ENCODE measurements at places on chromosomes 6 and 20.

DNA sequence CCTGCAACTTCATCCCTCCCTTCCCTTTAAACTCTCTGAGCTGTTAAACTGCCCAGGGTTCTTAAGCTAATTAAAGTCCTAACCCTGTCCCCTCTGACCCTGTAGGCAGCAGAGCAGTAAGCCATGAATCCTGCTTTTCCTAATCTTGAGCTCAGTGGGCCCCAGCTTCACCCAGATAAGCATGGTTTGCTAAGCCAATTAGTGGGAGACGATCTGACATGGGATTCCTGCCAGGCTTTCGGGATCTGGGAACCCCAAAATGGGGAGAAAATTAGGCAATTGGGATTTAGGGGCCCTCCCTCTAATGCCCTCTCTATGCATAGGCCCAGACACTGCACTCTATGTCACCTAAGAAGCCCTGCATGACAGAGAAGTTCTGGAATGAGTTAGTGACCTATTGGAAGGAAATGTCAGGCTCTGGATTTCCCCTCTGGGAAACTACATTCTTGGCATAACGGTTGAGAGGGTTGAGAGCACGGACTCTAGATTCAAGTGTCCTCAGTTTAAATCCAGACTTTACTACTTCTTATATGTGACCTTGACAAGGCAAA, 4.6 kb downstream of the XKR7 start:
- no peak for DNase-seq

- DNase-seq: no peak
Measured at GRCh38 chr6:52189974-52190373, 3.8 kb downstream of the IL17A start.

DNA sequence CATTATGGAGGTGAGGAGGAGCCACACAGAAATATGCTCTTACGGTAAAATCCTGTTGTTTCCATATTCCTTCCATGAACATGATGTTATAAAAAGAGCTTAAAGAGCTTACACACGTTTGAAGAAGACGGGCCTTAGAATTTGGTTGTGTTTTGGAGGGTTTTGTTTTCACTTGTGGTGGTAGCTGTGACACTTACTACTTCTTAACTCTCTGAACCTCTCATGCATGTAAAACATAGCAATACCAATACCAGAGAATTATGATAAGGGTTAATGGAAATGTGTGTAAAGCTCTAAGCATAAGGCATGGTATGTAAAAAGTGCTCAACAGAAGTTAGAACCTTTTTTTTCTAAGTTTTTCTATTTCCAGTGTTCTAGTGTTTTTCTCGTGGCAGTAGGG, 256.1 kb upstream of the KCNQ5 start:
- no peak for DNase-seq

- DNase-seq: no peak
Measured at GRCh38 chr20:63518946-63519667, 1.5 kb upstream of the PPDPF start.

- DNase-seq: no peak
Measured at GRCh38 chr6:106750142-106750918, 121.0 kb downstream of the QRSL1 start.

Measured in transverse colon (tissue), 4 donors.